ENCODE measurements at places on chromosomes 13 and 19.

GRCh38 chr19:28444362-28444761 is 768.6 kb downstream of the UQCRFS1 start:
- DNase-seq = no peak

GRCh38 chr13:97231829-97232196 is 9.7 kb downstream of the MBNL2 start:
- no peak for DNase-seq

- no peak for DNase-seq
Observed at GRCh38 chr19:10104130-10104513, 1.6 kb upstream of the ANGPTL6 start.

DNA sequence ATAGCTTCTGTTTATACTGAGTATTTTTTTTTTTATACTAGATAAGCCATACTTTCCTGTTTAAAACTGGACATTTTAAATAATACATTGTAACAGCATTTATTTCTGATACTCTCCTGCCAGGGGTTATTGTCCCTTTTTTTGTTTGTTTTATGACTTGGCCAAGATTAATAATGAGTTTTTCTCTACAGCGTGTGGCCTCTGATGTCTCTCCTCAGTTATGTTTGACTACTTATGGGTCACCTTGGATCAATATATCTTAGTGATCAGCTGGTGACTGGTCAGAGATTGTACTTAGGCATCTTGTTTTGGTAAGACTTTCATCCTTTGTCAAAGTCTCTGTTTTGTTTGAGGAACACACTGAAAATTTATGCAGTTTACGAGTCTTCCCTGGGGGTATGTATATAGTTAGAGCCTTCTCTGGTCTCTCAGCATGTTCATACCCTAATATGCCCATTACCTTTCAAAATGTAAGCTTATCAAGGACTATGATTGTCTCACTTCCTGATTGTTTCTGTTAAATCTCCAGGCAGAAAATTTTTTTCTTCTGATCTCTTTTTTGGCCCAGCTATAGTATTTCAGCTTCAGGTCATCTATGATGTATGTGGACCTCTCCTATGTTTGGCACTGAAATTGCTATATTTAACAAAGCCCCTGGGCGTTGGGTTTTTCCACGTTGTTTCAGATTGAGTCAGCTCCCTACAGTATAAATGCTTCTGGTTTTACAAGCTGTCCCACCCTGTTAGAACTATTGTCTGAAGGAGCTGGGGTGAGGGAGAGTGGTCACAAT is 87.9 kb downstream of the URI1 start:
- DNase-seq = no peak

DNA sequence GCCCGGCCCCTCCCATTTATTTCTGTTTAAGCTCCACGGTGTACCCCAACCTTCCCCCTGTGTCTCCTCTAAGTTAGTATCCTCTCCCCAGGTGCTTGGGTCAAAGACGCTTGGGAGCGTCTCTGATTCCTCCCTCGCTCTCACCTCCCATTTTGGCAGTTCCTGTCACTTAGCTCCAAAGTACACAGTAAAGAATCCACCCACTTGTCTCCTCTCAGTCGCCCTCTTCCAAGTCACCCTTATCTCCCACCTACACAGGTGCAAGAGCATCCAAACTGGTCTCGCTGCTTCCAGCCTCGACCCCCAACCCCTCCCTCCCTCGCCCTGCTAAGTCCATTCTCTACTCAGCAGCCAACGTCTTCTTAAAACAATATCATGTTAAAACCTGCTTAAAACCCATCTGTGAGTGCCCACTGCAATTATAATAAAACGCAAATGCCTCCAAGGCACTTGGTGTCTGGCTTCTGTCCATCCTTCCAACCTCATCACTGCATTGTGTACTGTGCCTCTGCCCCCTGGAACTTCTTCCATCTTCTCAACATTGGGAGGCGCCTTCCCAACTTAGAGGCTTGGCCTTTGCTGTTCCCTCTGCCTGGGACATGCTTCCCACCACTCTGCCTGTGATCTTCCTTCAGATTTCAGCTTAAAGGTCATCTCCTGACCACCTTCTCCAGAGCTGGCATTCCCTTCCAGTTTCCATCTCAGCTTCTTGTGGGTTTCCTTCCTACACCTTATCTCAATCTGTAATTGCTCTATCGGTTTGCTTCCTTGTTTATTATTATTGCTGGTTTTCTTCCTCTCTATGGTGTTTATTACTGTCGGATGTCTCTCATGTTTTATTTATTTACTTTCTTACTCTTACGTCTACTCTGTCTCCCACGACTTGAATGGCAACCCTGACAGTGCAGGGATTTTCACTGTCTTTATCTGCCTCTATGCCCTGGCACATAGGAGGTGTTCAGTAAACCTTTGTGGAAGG is 9.5 kb upstream of the KLK14 start:
- no peak for DNase-seq

DNA sequence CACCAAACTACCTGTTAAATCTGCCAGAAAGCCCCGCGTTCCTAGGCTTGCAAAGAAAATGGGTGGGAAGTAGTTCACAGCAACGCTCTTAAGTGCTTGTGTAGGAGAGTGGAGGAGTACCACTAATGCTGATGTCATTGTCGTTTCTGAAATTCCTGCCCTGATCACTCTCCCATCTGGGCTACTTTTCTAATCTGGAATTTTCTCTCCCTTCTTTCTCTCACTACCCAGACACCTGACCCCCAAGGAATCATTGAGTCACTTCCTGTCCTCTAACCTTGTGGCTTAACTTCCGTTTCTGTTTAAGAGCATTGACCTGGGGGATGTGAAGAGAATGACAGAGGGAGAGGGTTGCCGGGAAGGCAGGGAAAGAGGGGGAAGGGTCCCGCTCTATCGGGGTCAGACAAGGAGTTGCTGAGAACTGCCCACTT is 98.7 kb downstream of the STARD13 start:
- DNase-seq = no peak

DNA sequence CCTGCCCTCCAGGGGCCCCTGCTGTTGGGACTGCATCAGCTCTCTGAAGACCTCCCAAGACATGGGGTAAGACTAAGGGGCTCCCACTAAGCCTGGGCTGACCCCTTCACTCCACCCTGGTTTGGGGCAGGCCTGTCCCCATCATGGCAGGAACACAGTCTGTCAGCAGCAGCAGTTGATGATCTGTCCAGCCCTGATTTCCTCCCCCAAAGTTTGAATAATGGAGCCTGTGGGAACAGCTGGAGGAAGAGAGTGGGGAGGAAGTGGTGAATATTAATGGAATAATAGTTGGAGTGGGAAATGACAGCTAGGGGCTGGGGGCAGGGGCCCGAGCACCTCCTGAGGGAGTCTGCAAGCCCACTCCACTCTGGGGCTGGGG is 1.3 kb upstream of the B3GNT8 start:
- no peak for DNase-seq

GRCh38 chr13:114134944-114135610 is 2.7 kb upstream of the RASA3 start:
- no peak for DNase-seq

DNA sequence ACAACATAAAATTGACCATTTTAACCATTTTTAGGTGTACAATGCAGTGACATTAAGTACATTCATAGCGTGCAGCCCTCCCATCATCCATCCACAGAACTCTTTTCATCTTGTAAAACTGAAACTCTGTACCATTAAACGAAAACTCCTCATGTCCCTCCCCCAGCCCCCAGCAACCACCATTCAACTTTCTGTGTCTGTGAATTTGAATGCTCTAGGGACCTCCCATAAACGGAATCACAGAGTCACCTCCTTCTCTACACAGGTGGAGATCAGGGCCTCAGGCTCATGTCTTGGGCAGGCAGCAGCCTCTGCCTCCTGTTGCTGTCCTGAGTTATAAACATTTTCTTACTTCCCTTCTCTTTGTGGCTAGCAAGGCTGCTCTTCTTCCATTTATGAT is 7.3 kb upstream of the CCNE1 start:
- no peak for DNase-seq

- DNase-seq = no peak
Observed at GRCh38 chr13:103168901-103169508, 102.8 kb upstream of the SLC10A2 start.

GRCh38 chr19:18436671-18437490 is 1.1 kb downstream of the ISYNA1 start:
- peak; percentile 43 for DNase-seq

GRCh38 chr19:47022140-47022536 is 2.5 kb downstream of the NPAS1 start:
- DNase-seq = no peak

All from suppressor macrophage treated with lipopolysaccharide for 4 hours (primary cell).